ENCODE measurements at places on chromosomes 2 and 18. TPM values are rescaled to one million over a fixed set of nuclear protein-coding genes. Genes with fewer than 3 reads are reported as not detected.
A peak's percentile ranks its signal among the peaks of the same experiment; 100 is the strongest.

- peak; percentile 69 for DNase-seq
- H3K27me3 ChIP-seq = no peaks in the 10 kb centered on the region
- H3K36me3 ChIP-seq = no peaks in the 10 kb centered on the region
- H3K27ac ChIP-seq = no peak overlapping the region
These were observed 109.1 kb upstream of the ID2 start for GRCh38 chr2:8572712-8573233.

DNA sequence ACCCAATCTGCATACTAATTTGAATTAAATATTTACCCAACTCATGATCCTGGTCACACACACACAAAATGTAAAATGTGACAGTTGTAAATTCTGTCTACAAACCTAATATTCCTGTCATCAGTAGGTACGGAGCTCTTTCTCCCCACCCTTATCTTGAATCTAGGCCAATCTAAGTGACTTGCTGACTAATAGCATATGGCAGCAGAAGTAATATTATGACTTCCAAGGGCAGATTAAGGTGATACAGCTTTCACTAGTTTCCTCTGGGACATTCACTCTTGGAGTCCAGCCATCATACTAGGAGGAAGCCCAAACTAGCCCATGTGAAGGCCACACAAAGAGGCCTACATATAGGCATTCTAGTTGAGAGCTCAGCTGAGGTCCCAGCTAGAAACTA is 89.4 kb downstream of the TMEM131 start:
- no peaks in the 10 kb centered on the region for H3K27me3 ChIP-seq
- H3K4me3 ChIP-seq = no peak overlapping the region
- peaks cover 6% of the 10 kb centered on the region for H3K36me3 ChIP-seq

The GNAL gene
- total RNA-seq = 17.1 TPM

GRCh38 chr2:152335726-152336118 is 748 bp downstream of the FMNL2 start:
- DNase-seq = no peak
- H3K4me1 ChIP-seq = peaks cover 25% of the 10 kb centered on the region
- no peaks in the 10 kb centered on the region for H3K27me3 ChIP-seq
- H3K36me3 ChIP-seq = no peaks in the 10 kb centered on the region

DNA sequence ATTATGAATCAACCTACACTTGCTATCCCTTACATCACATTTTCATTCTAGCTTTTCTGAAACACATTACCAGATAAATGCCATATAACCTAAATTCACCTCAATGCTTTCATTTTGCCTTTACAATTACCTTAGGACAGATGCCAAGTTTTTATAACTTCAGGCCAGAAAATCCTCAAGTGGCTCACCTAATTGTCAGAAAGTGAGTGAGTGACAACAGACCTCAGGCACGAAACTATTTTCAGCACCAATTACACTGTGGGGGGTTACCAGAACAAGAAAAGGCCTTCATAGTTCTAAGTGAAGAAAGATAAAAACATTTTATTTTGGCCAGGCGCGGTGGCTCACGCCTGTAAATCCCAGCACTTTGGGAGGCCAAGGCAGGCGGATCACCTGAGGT is 52.3 kb upstream of the ST8SIA5 start:
- no peak for DNase-seq
- no peak overlapping the region for H3K4me3 ChIP-seq
- no peak overlapping the region for H3K27ac ChIP-seq
- no peaks in the 10 kb centered on the region for H3K4me1 ChIP-seq
- no peaks in the 10 kb centered on the region for H3K27me3 ChIP-seq
- H3K36me3 ChIP-seq = no peaks in the 10 kb centered on the region

- peaks cover 12% of the 10 kb centered on the region for H3K27me3 ChIP-seq
- no peaks in the 10 kb centered on the region for H3K4me1 ChIP-seq
- no peak within 1 kb of the TSS for H3K4me3 ChIP-seq
- H3K36me3 ChIP-seq = no peaks in the 10 kb centered on the region
- no peak within 1 kb of the TSS for H3K27ac ChIP-seq
These were observed at the start of gene SCN1A for GRCh38 chr2:166127217-166128155. Gene SCN1A (minus strand): TSS chr2:166128020. CDS start chr2:166073621, 54,399 bp downstream.

Data from suprapubic skin (tissue), 4 donors.